Fibroblast of villous mesenchyme (primary cell): ENCODE measurements at places on chromosomes 3 and 15.

DNA sequence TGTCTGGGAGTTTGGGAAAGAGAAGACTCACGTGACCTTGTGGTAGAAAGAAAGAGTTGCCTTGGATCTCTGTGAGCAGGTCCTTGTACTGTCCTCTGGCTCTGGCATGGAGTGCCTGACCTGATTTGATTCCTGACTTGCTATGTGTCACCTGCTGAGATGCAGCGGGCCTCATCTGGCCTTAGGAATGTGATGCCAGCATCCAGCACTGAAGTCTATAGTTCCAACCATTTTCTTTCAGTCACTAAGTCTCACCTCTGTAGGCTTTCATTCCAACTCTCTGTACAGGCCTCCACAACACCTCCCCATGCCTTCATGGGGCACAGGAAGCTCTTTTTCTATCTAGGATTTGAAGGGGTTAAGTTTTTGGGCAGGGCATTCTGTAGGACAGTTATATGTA, 12.1 kb upstream of the OXSR1 start:
- no peak for DNase-seq

DNA sequence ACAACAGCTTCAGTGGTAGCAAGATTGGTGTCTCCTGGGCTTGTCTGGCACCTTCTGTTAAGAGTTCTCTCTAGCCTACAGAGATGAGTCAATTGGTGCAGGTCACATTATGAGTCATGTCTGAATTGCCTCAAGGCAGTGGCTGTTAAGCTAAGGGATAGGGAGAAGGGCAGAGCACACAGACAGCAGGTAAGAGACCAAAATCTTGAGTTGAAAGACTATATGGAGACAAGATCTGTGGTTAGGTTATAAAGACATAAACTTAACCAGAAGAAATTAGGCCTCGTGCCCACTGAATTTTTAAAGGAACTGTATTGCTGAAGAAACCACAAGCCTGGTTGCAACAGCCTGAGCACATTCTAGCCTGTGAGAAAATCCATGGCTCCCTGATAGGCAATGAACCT, 19.2 kb upstream of the KPNA1 start:
- DNase-seq, result peak; percentile 78

GRCh38 chr3:124512881-124513609, 217.2 kb upstream of the UMPS start:
- no peak for DNase-seq

GRCh38 chr3:60841355-60841754, 409.9 kb downstream of the FHIT start:
- peak; percentile 18 for DNase-seq

DNA sequence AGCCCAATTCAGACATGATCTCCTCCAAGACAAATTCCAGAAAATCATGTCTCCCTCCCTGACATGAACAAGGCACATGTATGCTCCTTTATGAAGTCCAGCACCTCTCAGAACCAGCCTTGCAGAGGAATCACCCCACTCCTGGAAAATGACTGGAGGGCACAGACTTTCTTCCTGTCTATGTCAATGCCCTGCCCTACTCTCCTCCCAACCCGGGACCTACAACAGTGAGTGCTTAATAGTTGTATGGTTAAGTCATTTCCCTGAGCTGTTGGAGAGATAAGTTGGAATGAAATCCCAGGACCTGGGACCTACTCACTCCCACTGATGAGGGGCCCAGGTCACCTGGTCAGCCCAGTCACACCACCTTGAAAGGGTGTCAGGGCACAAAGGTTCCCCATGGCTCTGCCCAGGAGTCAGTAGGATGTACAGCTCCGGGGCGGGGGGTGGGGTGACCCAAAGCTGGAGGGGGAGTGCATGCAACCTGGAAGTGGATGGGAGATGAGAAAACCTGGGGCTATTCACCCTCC, 80.1 kb upstream of the HERC1 start:
- no peak for DNase-seq

DNA sequence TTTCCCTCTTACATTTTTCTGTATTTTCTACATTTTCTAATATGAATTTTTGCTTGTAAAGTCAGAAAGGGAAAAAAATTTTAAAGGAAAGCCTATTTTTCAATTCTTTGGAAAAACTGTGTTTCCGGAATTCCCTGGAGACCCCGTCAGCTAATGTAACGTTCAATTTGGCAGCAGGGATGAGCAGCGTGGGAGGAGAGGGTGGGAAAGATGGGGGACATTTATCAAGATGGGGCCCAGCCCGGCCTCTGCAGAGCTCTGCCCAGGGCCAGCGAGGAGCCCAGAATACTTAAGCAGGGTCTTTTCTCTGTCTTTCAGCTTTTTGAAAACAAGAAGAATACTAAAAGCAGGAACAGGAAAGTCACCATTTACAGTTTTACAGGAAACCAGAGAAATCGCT, 129.0 kb downstream of the LRRK1 start:
- no peak for DNase-seq

- DNase-seq, result no peak
These were observed 47.9 kb downstream of the HERC2 start for GRCh38 chr15:28273873-28274610.

GRCh38 chr3:138899351-138899991, 47.5 kb downstream of the FOXL2 start:
- no peak for DNase-seq

DNA sequence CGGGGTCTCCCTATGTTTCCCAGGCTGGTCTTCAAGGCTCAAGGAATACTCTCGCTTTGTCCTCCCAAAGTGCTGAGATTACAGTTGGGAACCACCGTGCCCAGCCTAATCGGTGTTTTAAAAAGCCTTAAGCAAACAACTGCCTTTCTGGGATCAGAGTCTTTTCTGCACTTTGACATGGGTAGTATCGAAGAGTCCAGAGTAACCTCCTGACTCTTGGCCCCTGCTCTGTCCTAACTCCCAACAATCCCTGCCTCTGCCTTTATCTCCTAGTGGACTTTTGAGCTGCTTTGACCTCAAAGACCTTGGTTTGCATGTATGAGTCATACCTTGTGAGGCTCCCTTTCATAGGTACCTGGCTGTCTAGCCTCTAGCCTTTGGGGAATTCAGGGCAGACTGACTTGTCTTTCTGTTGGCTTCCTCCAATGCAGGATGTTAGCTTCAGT, 21.0 kb upstream of the HACD2 start:
- peak; percentile 30 for DNase-seq

- no peak for DNase-seq
These were observed 17.7 kb upstream of the HEG1 start for GRCh38 chr3:125073390-125073905.

- no peak for DNase-seq
These were observed 121.9 kb upstream of the CTDSPL start for GRCh38 chr3:37739579-37740290.

GRCh38 chr15:70812827-70813364, 41.1 kb downstream of the LARP6 start:
- no peak for DNase-seq

- DNase-seq, result peak; percentile 72
These were observed 41.6 kb upstream of the GALNT15 start for GRCh38 chr3:16132928-16133327.

- DNase-seq, result peak; percentile 94
These were observed 22.4 kb downstream of the HPS3 start for GRCh38 chr3:149151843-149152242.

- no peak for DNase-seq
These were observed 24.8 kb downstream of the GRAMD2A start for GRCh38 chr15:72172796-72173195.

- no peak for DNase-seq
These were observed 48.4 kb upstream of the LIMD1 start for GRCh38 chr3:45546126-45546620.

- no peak for DNase-seq
These were observed 272.9 kb upstream of the BCHE start for GRCh38 chr3:166110102-166110501.

DNA sequence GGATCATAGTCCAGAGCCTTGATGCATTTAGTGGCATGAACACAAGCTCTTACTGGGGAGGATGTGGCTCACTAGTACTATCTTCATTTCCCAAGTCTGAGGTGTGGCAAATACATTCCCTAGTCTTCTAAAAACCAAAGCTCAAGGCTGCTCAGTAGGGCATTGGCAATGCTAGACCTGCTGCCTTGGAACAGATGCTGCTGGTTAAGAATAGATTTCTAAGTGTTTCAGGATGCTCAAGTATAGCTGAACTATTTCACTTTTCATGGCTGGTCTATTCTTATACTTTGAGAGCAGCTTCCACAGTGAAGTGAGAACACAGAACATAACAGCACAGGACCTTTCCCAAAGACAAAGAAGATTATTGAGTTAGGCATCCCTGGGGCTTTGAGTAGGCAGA, 178.8 kb downstream of the CHST2 start:
- no peak for DNase-seq

DNA sequence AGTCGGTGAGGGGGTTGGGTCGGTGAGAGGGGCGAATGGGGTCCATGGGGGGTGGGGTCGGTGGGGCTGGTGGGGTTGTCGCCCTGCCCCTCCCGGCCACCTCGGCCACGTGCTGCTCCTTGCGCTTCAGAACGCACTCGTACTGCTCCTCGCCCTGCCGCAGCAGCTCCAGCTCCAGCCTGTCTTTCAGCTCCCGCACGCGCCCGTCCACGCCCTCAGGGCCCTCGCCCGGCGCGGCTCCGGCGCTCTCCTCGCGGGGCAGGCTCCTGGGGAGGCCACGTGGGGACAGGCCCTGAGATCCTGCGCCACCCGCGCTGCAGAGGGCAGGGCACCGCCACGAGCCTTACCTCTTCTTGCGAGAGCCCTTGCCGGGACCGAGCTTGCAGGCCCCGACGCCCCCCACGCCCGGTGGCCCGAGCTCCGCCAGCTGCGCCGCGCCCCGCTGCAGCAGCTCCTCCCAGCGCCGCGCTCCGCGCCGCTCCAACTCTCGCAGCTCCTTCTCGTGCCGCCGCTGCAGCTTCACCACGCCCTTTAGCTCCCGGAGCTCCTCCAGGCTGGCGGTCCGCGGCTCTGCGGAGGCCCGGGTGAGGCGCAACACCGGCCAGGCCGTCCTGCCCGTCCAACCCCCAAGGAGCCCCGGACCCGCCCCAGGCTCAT, 8.2 kb upstream of the ANKRD63 start:
- DNase-seq, result peak; percentile 65

DNA sequence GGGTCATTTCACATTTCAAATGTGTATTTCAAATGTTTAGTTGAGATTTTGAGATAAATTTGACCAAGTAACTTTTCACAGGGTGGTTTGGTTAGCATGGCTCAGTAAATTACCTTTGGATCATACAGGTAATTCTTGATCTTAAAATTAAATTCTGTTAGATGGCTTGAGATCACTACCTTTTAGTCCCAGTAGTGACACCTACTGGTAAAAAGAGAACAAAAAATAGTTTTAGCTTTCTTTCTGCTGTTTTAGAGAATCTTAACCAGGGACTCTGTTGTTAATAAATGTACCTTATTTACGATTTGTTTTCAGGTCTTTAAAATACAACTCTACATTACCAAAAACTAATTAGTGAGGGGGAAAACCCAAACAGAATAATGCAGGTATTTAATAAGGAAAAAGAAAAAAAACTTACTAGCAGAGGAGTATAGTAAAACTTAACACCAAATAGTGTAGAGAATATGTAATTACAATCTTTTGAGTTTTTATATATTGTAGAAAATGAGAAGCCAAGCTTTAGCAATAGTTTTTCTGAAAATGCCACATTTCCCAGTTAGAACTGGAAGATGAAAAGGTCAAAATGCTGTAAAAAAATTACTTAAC, 620.3 kb upstream of the AGTR1 start:
- DNase-seq, result peak; percentile 10
